ENCODE measurements at places on chromosomes 13 and 19.

GRCh38 chr13:110213461-110214074 lies 93.4 kb downstream of the COL4A1 start:
- no peak for DNase-seq

DNA sequence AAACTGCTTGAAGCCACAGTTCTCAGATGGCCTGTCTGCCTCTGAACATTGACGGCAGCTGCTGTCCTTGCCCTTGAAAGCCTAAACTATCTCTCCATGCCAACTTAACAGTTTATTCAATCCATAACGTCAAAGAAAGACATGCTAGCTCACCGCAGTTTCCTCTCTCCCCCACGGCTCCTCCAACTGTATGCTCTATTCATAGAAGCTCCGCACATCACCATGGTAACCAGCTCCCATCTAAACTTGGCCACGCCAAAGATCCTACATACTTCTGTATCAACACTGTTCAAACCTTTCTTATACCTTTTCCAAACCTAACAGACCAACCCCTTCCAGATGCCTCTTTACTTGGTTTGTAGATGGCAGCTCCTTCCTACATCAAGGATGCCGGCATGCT lies 48.6 kb downstream of the ZNF91 start:
- DNase-seq: no peak

DNA sequence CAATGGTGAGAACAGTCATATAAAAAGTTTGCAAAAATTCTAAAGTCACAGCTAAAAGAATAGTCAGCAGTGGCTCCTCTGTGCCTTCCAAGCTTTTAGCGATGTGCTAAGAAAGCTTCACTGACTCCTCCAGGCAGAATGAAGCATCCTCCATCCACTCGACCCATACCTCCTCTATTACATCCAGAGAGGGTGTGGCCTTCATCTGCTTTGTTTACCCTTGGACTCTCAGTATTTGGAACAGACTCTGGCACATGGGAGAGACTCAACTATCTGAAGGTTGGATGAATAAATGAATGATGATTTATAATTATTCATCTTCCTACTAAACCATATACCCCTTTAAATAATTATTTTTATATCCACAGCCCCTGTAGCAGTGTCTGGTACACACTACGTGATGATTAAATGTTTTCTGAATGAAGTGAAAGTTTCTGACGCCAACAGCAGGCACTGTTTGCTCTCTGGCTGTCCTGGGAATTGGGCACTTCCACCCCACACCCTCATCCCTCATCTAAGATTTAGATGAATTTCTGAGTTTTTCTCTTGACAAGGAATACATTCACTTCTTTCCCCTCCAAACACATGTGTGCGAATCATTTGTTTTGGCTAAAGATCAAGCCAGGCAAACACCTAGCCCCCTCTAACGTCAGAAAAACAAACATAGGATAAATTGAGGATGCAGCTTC lies 93.9 kb downstream of the NUFIP1 start:
- DNase-seq: no peak

DNA sequence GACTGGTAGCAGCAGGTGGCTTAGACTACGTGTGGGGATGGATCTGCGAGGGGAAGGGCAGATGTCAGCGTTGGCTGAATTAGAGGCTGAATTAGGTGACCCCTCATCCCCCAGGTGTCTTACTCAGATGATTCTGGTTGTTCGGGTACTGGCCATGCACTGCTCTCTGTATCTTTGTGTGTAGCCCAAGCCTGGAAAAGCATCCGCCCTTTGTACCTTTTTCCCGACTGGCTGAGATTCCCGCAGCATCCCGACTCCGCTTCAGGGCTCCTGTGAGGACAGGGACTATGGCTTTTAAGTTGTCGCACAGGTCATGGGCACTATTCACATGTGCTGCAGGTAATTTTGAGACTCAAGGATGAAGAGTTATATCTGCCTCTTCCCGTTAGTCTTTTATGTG lies 7.2 kb downstream of the TFDP1 start:
- DNase-seq: no peak

- DNase-seq: no peak
Measured at GRCh38 chr19:24046550-24046949, 40.4 kb upstream of the ZNF254 start.

GRCh38 chr19:40217934-40218890 lies at the start of gene TTC9B:
TSS of gene TTC9B (minus strand) at chr19:40218384. CDS start at chr19:40218381, 3 bp downstream.
- DNase-seq: no peak

DNA sequence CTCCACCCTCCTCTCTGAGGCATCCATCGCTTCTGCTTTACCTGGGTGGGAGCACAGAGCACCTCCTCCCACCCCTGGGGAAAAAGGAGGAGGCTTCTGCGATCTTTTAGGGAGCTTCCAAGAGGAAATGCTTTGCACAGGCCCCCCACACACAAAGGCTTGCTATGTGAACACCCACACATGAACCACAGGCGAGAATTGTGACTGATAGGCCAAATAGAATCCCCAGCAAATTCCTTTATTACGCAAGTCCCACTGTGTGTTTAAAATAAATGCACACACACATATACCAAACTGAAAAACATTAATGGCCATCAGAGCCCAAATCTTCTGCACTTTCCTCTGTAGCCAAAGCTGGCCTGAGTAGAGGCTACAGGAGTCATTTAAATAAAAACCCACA lies 50.6 kb downstream of the HSPH1 start:
- DNase-seq: no peak

- no peak for DNase-seq
Measured at GRCh38 chr19:35949131-35949530, 13.0 kb downstream of the LRFN3 start.

DNA sequence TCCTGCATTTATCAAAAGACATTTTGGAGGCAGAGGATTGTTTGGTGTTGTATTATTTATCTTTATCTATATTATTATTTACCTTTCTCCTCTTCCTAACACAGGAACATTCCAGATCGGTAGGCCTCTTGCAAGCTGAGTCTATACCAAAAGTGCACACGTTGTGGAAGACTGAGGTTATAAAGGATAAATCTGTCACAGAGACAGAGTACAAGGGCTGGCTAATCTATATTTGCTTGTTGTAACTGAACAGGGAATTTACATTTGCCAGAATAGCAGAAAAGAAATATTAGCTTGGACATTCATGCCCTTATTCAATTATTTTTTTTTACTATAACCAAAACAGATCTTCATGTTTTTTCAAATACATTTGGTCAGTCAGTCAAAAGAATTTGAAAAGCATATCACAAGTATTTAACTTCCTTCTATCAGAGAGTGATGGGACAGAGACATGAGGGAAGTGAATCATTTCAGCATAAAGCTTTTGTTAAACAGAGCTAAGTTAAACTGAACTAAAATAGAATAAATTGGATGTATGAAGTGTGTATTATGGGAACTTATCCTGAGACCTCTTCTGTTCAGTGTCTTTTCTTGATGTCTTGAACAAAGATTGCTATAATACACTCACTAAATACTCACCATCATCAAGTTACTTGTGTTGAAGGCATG lies 352.5 kb downstream of the DNAJC15 start:
- DNase-seq: no peak

GRCh38 chr13:76708138-76708688 lies 178.0 kb downstream of the KCTD12 start:
- DNase-seq: no peak

DNA sequence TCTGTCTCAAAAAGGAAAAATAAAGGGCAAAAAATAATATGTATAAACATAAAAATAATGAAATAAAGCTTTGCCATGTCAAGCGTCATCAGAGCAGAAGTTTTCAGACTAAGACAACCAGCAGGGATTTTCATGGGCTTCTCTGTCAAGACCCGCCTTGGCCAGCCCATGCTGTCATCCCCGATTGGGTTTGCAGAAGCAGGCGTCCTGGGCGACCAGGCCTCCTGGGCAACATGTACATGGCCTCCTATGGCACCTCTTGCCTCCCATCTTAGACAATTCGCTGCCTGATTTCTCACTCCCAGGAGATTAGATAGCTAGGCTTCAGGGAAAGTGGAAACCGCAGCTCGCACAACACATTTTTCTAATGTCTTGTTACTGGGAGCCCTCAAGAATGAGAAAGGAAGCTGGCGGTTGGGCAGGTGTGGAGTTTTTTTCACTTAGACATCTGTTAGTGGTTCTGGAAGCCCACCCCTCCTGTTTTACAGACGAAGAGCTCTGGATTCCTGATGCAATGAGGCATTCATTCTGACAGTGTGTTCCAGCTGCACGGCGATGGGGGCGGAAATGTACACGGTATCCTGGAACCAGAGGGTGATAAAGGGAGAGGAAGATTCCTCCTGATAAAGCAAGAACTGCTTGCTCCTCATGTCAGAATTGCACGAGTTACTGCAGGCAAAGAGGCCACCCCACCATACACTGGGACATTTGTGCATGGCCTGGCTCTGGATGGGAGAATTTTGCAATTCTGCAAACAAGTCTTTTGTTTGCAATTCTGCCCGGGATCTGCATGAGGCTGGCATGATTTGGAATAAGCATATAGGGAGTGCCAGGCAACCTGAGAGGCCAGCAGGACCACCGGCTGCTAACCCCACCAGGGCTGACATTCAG lies 47.4 kb upstream of the KATNAL1 start:
- no peak for DNase-seq

- DNase-seq: no peak
Measured at GRCh38 chr19:3042621-3043267, 13.7 kb upstream of the TLE2 start.

- no peak for DNase-seq
Measured at GRCh38 chr19:56661248-56661647, 10.3 kb downstream of the ZNF835 start.

GRCh38 chr13:41311406-41312175 lies 524 bp downstream of the NAA16 start:
- DNase-seq: peak; percentile 49

DNA sequence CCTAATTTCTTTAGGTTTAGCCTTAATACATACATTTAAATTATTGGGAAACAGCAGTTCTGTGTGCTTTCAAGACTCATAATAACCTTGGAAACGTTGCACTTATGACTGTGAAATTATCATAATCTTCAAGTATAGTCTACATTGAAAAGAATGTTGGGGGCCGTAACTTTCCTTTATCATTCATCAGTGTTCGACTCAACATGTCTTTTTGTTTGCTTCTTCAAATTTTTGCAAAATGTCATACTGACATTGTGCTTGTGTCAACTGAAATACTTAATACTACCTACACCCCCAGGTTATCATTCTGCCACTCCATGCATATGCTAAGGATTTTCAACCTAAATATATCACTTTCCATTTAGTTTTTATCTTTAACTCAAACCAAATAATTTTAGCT lies 1562.9 kb downstream of the OLFM4 start:
- DNase-seq: no peak

- DNase-seq: no peak
Measured at GRCh38 chr19:28239270-28239669, 973.7 kb downstream of the UQCRFS1 start.

DNA sequence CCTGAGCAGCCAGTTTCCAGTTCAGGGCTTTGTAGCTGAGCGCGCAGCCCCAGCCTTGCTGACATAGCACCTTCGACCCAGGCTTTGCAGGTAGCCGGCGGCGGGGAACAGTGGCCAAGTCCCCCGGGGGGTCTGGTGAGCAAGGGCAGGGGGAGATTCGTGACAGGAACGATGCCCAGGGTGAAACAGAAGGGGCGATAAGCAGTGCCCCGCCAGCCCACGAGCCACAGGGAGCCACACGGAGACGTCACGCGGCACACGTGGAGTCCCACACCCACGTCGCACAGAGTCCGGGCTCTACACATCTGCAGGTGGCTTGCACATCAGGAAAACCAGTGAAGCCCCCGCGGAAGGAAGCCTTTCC lies 127.2 kb downstream of the SOX1 start:
- no peak for DNase-seq

DNA sequence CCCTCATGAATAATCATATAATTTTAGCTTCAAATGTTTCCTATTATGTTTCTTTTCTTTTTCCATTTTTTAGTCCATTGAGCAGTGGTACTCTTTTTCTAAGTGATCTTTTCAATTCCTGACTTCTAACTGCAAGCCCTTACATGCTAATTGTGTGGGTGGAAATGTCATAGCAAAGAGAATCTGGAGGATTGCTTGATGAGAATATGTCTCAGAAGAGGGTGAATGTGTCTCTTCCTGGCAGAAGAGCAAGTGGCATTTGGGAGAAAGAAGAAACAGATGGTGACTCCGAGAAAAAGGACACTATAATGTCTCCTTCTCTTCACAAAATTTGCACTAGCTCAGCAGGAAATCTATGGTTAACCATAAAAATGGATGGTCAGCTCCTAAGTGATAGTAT lies 2320.0 kb downstream of the PCDH9 start:
- no peak for DNase-seq

DNA sequence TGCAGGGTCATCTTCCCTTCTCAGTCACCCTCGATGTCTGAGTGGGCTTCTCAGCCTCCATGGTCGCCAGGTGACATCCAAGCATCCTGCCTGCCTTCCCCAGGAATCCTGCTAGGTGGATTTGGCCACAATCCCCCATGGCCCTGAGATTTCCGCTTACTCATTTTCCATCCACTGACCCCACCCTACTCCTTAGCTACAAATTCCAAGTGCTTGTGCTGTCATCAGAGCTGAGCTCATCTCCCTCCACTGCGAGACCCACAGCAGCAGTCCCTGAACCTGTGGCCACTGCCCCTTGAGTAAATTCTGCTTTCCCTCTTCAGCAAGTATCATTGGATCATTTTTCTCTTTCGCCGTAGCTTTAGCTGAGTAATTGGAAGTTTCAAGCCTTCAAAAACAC lies 90.5 kb upstream of the ANKRD10 start:
- DNase-seq: no peak

DNA sequence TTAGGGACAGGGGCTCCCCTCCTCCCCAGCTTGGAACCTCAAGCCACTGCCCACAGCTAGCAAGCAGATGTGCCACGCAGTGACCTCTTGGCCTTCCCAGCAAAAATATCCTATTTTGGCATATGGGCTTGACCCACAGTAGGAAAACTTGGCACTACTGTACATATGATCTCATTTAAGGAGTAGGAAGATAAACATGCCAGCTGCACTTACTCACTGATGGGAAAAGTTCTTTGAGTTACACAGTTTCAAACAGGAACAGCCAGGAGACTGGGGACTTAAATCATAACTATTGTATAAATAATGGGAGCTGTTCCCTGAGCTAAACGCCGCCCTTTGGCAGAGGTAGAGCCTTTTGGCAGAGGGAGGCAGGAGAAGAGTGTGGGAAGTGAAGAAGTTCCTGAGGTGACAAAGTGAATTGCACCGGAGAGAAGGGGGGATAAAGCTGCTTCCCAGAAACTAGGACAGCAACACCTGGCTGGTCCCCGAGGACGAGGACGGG lies 6.1 kb downstream of the SACS start:
- no peak for DNase-seq

- peak; percentile 50 for DNase-seq
Measured at GRCh38 chr13:60397704-60398378, 821 bp downstream of the TDRD3 start.

DNA sequence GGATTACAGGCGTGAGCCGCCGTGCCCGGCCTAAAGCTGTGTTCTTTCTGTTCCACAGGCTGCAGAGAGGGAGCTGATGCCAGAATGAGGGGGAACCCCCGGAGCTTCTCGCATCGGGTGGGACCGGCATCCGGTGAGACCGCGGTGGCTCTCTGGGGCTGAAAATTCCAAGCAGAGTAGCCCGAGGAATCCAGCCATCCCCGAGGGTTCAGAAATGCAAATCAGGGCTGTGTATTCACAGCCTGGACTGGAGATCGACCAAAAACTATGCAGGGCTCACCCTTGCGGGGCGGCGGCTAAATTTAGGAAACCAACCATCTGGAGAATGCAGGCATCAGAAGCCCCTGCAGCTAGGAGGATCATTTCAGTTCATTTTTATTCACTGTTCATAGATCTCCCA lies 99.2 kb downstream of the GNG7 start:
- no peak for DNase-seq

- DNase-seq: no peak
Measured at GRCh38 chr19:791567-792305, 5.5 kb upstream of the PTBP1 start.

GRCh38 chr19:55259540-55260210 lies 858 bp upstream of the PPP6R1 start:
- DNase-seq: no peak

- DNase-seq: no peak
Measured at GRCh38 chr13:44833139-44833538, 156.1 kb downstream of the NUFIP1 start.

Data from NCI-H187 (cell line).